ENCODE measurements at places on chromosomes 16 and 17.

GRCh38 chr17:76138234-76138895, 2.7 kb downstream of the FOXJ1 start:
- no peak for DNase-seq

DNA sequence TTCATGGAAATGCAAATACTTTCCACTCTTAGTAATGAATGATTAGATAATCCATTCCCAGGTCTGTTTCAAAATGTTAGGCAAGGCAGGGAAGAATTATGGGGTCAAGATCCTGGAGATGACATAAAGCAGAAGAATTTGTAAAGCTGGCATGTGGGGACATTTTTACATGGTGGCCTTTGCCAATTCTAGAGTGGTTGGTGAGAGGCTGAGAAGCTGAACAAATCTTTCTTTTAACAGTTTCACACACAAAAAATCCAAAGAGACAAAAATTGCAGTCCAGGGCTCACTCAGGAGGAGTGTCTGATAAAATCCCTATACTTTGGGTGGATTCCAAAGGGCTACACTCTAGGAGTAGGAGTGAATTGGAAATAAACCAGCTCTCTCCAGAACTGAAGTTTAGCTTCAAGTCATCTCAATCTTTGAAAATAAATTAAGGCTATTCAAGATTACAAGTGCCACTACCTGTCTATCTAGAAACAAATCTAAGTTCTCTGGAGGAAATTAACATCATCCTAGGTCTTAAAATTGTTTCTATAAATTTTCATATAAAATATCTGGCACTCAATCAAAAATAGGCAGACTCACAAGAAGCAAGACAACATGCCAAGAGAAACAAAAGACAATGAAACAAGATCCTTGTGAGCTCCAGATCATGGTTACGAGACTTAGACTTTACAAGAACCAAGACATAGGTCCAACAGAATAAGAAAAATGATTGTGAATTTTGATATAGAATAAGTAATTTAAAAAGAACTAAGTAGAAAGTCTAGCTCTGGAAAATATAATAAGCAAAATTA, 113.0 kb upstream of the AXIN2 start:
- no peak for DNase-seq

GRCh38 chr16:88077328-88078108, 126.3 kb downstream of the BANP start:
- no peak for DNase-seq

DNA sequence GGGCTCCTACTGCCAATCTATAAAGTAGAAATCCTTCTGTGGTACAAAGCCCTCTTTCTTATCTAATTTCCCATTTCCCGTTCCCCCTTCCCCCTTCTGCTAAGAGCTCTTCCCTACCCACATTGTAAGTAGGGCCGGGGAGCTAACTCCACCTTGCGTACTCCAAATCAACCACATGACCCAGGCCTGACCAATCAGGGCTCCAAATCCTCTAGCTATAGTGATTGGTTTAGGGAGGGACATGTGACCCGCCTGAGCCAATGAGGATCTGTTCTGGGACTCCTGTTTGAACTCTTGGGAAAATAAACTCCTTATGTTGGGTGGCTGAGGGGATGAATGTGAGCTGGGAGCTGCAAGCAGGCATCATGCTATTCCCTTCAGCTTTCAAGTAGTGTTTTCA, 40.9 kb upstream of the MEOX1 start:
- no peak for DNase-seq
